ENCODE measurements at places on chromosomes 2 and 18. TPM values are rescaled to one million over a fixed set of nuclear protein-coding genes. Genes with fewer than 3 reads are reported as not detected.

- no peak for DNase-seq
Observed at GRCh38 chr2:135494503-135494902, 36.5 kb downstream of the ZRANB3 start.

DNA sequence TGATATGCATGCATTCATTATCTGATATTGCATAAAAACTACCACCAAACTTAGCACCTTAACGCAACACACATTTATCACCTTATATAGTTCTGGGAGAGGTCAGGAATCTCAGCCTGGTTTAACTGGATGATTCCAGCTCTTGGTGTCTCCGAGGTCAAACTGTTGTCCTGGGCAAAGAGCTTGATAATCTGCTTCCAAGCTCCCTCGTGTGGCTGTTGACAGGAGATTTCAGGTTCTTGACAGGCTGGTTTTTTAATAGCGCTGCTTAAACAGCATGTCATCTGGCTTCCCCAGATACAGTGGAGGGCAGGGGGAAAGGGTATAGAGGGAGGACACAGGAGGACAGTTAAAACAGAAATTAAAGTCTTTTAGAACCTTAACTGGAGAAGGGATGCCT is 785.0 kb downstream of the CNTNAP5 start:
- no peak for DNase-seq

ASAP2 gene
- total RNA-seq: 32.2 TPM

GRCh38 chr18:61580046-61580445 is 246.8 kb downstream of the CDH20 start:
- no peak for DNase-seq

DNA sequence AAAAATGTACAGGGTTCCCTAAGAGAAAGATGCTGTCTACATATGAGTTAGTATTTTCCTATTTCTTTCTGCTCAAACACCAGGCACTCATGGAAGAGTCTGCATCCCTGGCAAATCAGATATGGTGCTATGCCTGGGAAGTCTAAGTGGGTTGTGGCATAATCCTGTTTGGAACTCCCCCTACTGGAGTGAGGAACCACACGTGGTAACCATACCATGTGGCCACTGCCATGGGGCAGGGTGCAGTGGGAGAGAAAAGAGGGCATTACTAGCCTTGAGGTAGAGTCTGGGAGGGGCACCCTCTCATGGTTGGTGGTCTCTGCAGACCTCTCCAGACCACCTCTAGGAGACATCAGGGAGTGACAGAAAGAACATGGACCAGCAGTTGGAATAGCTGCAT is 257.9 kb upstream of the ATP5MC3 start:
- no peak for DNase-seq

CFAP221 gene
- total RNA-seq: 7.3 TPM

DNA sequence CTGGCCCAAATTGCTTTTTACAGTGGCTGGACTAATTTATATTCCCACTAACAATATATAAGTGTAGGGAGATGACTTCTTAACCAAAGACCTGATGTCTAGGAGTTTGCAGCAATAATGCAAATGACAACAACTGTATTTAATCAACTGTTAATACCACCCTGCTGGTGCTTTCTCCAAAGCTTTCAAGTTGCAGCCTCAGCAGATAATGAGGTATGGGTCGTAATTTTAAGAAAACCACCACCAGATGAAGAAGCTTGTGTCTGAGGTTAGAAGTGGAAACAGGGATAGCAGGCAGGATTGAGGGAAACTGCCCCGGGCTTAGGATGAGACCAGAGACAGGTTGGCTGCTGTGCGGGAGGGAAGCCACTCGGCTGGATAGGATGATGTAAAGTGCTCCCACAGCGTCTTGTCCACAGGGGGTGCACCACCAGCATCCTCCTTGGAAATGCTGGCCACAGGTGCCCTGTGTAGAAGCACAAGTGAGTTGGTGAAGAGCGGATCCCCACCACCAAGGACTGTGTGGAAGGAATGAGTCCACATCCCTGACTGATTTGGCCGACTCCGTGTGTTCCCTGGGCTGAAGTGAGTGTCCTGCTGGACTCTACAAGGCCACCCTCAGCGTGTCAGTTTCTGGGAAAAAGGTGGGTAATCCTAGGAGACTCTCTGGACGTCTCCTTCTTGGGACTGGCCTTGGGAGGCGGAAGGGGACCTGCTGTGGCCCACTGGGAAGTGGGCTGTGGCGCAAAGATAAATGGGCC is 76.1 kb upstream of the SMAD2 start:
- no peak for DNase-seq
